Kidney tubule cell (primary cell): ENCODE measurements at places on chromosomes 13 and 19.
A peak's percentile ranks its signal among the peaks of the same experiment; 100 is the strongest.

- DNase-seq, result no peak
Measured at GRCh38 chr13:81080911-81081454, 740.1 kb upstream of the SPRY2 start.

DNA sequence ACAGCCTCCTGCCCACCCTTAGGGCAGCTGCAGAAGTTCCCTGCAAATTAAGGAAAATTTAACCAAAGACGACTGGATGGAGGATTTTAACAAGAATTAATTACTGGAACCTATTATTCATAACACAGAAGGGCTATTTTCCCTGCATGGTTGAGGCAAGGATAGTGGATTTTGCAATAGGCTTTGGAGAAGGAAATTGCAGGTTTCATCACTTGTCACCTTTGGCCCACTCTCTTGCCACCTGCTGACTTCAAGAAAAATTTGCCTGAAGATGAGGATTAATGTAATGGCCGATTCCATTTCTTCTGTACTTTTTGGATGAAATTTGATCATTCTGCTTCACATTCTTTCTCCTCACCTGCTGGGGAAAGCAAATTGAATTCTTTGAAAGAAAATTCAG lies 261.7 kb downstream of the FGF9 start:
- no peak for DNase-seq

- DNase-seq, result no peak
Measured at GRCh38 chr13:46953331-46953730, 56.5 kb upstream of the HTR2A start.

DNA sequence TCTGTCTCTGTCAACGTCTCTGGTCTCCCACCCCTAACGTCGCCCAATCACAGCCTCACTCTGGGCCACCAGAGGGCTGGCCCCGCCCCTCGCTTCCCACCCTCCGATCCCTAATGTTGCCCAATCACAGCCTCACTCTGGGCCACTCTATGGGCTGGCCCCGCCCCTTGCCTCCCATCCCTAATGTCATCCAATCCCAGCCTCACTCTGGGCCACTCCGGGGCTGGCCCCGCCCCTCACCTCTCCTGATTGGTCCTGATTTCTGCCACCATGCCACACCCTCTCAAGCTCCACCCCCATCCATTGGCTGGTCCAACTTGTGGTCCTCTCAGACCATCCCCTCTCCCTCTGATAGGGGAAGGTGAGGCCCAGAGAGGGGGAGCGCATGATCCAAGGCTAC lies 24.9 kb downstream of the CELF5 start:
- DNase-seq, result no peak

GRCh38 chr13:20131057-20131832 lies 29.6 kb downstream of the GJA3 start:
- DNase-seq, result no peak

GRCh38 chr13:43239275-43239840 lies 216.0 kb downstream of the DNAJC15 start:
- DNase-seq, result no peak

DNA sequence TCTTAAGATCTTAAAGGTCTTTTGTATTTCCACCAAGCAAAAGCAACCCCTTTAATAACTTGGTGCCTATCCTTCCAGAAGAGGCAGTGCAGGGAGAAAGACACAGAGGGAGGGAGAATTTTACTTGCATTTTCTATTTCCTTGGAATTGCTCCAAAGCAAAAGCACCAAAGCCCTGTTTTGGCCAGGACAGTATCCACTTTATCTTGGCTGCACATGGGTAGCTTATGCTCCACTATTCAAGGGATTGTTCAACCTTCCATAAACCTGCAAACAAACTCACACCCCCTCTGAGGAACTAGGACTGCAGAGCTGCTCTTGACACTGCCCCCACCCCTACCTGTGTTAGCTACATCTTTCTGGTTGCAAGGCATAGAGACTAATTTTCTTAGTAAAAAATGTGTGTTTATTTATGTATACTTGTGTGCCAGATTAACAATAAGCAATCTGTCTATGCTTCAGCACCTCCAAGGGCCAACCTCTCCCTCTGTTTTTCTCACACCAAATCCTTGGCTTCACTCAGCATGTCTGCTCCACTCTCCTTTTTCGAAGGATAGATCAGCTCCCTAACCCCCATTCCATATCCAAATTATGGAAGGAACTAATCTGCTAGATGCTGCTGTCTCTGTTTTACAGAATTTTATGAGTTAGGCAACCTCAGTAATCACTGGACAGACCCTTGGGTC lies 68.1 kb upstream of the KLF12 start:
- no peak for DNase-seq

DNA sequence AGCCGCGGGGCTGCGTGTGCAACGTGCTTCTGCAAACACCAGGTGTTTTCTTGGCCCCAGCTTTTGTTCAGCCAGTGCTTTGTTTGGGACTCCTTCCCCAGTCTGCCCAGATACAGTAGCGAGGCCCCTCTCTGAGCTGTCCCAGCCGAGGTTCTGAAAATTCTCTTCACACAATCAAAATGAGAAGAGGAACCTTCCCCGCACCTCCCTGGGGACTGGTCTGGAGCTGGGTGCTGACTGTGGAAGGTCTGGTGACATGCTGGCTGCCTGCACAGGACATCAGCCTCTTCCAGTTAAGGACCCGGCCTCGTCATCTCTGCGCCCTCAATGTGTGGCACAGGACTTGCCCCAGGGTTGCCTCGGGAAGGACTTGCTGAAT lies 4.2 kb downstream of the ATP4A start:
- DNase-seq, result no peak

- peak; percentile 73 for DNase-seq
Measured at GRCh38 chr13:34750078-34750931, 191.8 kb upstream of the NBEA start.

DNA sequence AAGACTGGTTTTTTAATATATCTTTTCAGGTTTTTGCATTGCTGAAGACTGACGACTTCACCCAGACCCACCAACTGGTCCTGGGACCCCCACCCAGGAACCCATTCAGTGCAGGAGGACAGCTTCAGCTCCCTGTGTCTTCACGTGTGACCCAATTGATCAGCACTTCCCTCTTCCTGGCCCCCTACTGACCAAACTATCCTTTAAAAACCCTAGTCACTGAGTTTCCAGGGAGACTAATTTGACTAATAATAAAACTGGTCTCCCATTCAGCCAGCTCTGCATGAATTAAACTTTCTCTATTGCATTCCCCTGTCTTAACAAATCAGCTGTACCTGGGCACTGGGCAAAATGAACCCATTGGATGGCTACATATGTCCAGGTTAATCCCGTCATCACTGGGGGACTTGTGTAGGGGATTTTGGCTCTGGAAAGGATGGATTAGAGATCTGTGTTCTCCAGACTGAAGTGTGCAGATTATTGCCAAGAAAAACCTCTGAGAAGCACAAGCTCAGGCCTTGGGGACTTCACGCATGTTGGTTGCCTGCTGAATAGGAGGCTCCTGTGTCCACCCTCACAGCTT lies 16.3 kb upstream of the PARP4 start:
- DNase-seq, result no peak

DNA sequence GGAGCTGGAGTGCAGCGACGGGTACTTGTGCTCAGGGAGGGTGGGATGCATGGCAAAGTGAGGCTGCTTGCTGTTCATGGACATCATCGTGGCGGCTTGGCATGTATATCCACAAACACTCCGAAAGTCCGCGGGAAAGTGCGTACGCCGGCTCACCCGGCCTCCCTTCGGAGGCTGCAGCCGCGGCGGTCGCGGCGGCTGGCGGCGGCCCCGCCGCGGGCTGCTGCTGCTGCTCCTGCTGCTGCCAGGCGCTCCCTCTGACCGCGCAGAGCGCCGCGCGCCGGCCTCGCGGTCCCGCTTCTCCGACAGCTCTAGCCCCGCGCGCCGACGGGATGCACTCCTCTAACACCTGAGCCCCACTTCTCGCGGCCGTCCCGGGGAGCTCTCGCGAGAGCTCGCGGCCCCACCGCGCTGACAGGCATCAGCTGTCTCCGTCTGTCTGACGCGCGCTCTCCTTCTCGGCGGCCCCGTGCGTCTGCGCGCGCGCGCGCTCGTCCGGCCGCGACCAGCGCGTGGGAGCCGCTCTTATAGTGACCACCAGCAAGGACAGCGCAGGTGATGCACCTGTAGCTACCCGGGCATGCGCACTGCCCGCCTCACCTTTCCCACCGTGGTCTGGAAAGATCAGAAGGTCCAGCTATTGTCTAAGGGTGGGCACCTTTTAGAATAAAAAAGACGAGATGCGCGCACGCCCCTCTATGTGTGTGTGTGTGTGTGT lies at the start of gene POU4F1:
Gene POU4F1 (minus strand): TSS at position 313 of the 718 bp plus-strand sequence. CDS start 226 bp downstream, at position 87.
- peak; percentile 67 for DNase-seq

DNA sequence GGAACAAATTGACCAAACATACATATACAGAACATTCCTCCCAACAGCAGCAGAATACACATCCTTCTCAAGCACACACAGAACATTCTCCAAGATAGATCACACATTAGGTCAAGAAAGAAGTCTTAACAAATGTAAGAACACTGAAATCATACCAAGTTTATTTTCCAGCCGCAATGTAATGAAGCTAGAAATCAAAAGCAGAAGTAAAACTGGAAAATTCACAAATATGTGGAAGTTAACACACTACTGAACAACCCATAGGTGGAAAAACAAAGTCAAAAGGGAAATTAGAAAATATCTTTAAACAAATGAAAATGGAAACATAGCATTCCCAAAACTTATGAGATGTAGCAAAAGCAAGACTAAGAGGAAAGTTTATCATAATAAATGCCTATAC lies 692.6 kb downstream of the DIAPH3 start:
- no peak for DNase-seq

- DNase-seq, result no peak
Measured at GRCh38 chr19:30361721-30362120, 10.5 kb upstream of the ZNF536 start.

DNA sequence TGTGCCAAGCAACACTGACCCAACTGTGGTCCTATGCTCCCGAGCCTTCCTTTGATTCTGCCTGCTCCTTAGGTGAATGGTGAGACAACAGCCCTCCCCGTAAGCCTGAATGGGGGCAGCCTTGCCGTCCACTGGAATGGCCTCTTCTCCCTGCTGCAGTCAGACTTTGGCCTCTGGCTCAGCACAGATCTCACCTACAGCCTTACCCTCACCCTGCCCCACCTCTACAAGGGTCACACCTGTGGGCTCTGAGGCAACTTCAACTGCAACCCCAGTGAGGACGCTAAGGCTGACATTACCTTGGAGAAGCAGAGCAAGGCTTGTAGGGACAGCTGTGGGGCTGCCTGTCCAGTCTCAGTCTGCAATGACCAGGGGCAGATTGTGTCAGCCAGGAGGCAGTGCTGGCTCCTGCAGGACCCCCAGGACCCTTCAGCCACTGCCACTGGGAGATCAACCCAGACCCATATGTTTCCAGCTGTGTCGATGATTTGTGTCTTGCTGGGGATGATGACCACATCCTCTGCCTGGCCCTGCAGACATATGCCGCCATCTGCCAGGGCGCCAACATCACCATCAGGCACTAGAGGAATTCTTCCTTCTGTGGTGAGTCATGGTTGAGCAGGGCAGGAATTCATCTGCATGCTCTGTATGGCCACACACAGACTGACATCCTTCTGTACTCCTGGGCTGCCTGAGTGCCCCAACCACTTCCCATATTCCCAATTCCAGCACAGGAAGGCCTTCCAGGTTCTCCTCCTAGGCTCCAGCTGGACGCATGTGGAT lies 27.3 kb upstream of the FXYD3 start:
- DNase-seq, result peak; percentile 88

GRCh38 chr13:77300176-77301037 lies 26.5 kb downstream of the MYCBP2 start:
- peak; percentile 25 for DNase-seq

GRCh38 chr13:80339563-80339911 lies 1.4 kb downstream of the SPRY2 start:
- DNase-seq, result no peak

DNA sequence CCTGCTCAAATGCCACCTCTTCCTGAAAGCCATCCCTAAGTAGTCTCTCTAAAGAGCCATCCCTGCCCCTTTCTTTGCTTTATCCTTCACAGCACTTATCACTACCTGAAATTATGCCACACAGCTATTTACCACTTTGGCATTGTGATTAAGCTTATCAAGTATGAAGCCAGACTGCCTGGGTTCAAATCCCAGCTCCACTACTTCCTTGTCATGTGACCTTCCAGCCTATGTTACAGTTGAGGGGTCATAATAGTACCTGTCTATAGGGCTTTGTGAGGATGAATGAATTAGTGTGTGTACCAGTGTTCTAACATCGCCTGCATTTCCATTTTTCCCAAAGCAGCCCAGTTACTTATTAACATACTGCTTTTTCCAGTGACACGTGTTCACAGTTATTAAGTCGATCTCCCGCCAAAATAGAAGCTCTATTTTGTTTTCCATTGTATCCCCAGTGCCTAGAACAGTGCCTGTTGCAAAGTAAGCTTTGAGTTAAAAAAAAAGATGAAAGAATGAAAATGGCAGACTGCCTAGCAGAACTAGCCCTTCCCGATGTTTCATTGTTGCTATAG lies 32.8 kb downstream of the ZSWIM9 start:
- DNase-seq, result no peak

GRCh38 chr13:43058831-43059230 lies 35.4 kb downstream of the DNAJC15 start:
- no peak for DNase-seq

DNA sequence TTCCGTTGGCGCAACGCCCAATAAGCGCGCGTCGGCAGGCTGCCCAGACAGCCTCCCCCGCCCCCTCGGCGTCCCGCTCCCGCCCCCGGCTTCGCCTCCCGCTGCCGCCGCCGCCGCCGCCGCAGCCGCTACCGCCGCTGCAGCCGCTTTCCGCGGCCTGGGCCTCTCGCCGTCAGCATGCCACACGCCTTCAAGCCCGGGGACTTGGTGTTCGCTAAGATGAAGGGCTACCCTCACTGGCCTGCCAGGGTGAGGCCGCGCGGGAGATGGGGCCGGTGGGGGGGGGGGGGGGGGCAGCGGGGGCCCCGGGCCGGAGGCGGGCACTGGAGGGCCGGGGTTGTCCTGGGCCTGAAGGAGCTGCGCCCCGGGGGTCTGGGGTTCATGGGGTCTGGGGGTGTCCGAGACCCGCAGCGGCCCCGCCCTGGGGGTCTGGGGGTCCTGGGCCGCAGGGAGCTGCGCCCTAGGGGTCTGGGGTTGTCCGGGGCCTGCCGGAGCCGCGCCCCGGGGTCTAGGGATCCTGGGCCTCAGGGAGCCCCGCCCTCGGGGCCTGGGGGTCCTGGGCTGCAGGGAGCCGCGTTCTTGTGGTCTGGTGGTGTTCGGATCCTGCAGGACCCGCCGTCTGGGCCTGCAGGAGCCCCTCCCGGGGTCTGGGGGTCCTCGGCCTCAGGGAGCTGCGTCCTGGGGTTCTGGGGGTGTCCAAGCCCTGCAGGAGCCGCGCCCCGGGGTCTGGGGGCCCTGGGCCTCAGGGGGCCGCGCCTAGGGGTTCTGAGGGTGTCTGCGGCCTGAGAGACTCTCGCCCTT lies at the start of gene HDGFL2:
Gene HDGFL2 (plus strand): TSS at position 124 of the 801 bp plus-strand sequence. CDS start 54 bp downstream, at position 178.
- no peak for DNase-seq

DNA sequence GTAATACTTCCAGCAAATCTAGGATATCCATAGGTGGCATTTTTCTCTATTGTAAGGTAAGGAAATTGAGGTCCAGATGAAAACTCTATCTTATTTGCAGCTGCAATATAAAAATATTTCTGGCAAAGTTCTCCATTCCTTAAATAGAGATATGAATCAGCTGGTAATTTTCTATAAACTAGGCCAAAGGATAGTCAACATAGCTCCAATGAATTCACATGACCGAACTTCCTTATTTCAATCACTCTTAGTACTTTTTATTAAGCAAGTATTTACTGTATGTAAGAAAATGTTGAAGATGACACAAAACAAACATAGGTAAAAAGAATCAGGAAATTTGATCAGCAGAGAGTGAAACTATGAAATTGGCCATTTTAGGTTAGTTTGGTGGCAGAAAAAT lies 13.0 kb upstream of the LCP1 start:
- no peak for DNase-seq

- DNase-seq, result peak; percentile 63
Measured at GRCh38 chr13:104641309-104641708, 1575.1 kb upstream of the SLC10A2 start.

GRCh38 chr13:27391471-27391870 lies 32.9 kb upstream of the GTF3A start:
- DNase-seq, result no peak
